GM20000 (cell line): ENCODE measurements at places on chromosomes 6 and 20.
A peak's percentile ranks its signal among the peaks of the same experiment; 100 is the strongest.

DNA sequence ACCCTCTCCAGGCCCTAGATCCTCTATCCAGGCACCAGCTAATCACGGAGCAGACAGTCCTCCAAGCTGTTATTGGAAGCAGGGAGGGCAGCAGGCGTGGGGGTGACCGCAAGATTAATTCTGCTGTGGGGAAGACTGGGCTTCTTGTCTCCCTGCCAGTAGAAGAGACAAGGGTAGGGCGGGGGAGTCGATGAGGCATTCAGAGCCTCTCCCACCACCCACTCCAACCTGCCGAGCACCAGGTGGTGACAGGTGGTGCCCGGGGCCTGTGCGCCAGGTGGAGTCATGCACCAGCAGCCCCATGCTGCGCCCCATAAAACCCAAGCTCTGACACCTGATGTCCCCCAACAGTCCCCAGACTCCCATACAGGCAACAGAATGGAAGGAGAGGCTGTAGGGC is 89.6 kb downstream of the CDH22 start:
- no peak for DNase-seq

GRCh38 chr6:156010-156409 is 136.3 kb upstream of the DUSP22 start:
- no peak for DNase-seq

GRCh38 chr6:156662025-156662445 is 115.1 kb upstream of the ARID1B start:
- DNase-seq = peak; percentile 38

GRCh38 chr6:14796974-14797762 is 448.7 kb upstream of the JARID2 start:
- DNase-seq = no peak
